NCI-H1417 treated with DMSO at 0.1 percent for 48 hours (cell line): ENCODE measurements at places on chromosomes 12 and 14.

DNA sequence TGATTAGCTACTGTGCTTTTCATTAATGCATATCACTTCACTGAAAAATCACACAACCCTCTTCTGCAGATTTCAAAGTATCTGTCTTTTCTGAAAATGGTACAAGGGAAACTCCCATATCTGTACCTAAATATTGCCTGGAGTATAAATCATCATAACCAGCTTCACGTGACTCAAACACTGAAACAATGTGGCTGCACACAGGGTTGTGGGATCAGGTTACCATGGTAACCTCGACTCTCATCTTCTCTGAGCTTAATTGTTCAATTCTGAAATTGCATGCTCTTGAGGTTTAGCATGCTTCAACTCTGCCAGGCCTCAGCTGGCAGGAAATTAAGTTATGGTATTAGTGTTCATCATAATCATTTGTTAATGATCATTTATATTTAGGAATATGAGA is 77.5 kb upstream of the CPSF6 start:
- peak; percentile 52 for DNase-seq

GRCh38 chr12:102419094-102419764 is 61.1 kb downstream of the IGF1 start:
- no peak for DNase-seq

DNA sequence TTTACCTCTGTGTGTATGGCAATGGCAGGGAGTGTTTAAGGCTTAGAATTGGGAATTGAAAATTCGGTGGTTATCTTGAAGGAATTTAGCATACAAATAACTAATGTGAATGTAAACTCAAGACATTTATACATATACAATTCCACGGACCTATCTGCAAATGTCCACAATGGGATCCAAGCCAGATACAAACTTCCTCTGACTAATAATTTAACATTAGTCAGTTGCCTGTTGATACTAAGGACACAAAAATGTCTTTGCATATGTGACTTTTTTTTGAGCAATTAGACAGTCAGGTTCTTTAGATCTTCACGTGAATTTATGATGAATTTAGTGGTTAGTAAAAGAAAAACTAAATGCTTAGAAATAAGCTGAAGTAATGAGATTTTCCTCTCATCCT is 40.5 kb downstream of the ESR2 start:
- no peak for DNase-seq

DNA sequence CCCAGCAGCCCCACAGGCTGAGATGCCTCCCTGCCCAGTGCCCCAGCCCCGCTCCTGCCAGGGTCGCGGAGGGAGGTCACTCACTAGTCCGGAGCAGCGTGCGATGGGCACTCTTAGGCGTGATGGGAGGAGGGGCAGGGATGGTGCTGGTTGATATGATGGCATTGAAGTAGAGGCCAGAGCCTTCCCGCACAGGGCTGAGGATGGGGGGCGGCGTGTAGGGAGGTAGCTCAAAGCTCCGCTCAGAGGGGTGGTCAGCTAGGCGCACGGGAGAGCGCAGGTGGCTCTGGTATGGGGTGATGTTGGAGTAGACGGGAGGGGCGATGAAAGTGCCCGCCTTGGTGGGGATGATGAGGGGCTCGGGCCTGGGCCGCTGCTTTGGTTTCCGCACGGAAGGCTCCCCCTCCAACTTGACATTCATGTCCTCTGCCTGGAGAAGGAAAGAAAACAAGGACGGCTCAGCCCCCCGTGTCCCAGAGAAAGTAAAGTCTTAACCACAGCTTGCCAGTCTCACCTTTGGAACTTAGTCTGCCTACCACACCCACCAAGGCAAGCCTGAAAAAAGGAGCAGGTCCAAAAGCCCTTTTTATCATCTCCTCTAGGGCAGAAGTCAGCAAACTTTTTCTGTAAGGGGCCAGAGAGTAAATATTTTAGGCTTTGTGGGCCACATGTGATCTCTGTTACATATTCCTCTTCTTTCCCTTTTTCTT is 15.5 kb upstream of the PNMA1 start:
- DNase-seq = no peak

DNA sequence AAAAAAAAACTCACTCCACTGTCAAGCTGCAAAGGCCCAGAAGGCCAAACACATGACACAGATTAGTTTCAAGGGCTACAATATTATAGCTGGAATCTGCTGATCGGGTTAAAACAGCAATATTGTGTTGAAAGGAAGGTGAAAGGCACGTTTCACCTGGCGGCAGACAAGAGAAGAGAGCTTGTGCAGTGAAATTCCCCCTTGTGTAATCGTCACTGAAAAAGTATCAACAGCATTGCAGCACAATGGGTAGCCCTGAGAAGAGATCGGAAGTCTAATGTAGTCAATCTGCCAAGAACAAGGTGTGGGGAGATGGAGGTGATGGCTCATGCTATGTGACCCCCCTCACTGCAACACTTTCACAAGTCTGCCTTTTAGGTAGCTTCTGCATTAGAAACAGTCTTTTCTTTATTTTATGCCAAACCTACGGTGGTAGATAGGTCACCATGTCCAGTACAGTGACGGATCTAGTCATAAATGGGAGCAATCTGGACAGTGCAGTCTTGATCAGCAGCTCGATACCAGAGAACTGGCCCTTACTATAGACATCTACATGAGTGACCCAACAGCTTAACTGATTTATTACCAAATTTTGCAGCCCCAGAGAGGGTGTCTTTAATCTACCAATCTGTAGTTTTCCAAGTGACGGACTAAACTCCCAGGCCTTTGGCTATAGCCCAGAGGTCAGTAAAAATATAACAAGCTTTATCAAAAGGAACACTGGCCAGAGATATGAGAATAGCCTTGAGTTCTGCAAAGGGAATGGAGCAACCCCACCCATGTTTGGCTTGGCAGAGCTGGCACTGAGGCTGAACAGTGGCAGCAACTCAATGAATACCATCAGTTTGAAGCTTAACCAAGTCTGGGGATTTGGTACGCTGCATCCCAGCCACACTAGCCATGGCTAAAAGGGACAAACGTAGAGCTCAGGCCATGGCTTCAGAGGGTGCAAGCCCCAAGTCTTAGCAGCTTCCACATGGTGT is 35.4 kb downstream of the SPTSSA start:
- no peak for DNase-seq

- DNase-seq = no peak
These were observed 3.6 kb downstream of the FGD4 start for GRCh38 chr12:32402946-32403345.

DNA sequence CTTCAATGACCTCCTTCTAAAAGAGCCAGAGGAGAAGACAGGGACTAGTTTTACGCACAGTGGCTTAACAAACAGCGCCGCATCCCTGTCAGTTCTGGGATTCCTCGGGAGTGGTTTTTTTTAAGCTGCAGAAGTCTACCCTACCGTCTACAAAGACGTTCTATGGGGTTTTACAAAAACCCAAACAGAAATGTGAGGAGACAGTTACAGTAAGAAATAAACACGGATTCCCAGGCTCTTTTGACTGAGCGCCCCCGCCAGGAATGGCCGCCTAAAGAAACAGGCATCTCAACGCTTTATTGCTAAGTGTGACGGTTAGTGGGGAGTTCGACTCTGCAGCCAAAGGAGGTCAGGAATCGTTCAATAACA is 484 bp downstream of the ALKBH1 start:
- no peak for DNase-seq

DNA sequence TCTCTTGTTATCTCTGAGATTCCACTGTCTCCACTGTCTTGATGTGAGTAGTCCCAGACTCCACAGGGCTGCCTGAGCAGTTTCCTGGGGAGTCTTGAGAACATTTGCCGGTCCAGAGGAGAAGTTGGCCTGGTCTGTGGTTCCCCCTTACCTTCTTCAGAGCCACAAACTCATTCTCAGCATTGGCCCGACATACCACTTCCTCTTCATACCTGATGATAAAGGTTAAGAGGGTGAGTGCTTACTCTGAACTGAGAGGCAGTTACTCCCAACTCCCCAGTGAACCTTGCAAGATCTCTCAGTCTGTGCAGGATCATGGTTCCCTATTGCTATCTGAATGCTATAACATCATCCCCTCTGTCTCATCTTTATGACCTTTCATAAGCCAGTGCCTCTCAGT is 2.6 kb downstream of the KRT84 start:
- no peak for DNase-seq

DNA sequence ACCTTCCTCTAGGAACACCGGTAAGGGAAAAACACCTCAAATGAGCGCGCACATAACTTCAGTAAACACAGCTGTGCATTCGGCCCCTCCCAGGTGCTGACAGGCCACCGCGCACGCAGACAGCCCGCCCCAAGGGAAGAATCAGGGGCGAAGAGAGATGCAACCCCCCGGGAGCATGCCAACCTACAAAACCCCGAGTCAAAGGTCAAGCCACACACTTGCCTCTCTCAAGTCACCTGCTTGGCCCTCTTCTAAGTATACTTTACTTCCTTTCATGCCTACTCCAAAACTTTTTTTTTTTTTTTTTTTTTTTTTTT is 2.3 kb upstream of the CYP46A1 start:
- no peak for DNase-seq

GRCh38 chr14:75649337-75649736 is 11.3 kb downstream of the ERG28 start:
- no peak for DNase-seq

DNA sequence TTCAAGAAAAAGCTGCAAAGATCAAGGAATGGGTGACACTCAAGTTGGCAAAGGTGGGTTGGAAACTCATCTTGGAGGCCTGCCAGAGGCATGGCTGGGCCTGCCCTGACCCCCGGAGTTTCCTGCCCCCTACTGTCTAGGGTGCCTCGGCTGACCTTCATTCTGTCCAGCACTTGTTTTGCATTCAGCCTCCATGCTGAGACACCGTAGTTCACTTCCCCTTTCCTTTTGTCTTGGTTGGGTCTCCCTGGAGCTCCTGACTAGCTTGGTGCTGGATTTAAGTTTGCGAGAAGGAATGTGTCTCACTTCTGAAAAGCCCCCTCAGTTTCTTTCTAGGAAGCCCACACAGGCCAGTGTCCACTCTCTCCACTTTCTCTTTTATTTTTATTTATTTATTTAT is 26.5 kb downstream of the PLEKHH1 start:
- no peak for DNase-seq

DNA sequence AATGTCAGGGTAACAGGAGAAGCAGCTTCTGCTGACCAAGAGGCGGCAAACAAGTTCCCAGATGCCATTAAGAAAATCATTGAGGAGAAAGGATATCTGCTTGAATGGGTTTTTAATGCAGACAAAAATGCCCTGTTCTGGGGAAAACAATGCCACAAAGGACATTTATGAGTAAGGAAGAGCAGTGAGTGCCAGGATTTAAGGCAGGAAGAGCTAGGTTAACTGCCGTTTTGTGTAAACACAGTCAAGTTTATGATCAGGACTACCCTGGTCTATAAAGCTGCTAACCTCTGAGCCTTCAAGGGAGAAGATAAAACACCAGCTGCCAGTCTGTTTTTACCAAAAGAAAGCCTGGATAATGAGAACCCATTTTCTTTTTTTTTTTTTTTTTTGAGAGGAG is 8.5 kb downstream of the MAPKAPK5 start:
- DNase-seq = no peak

DNA sequence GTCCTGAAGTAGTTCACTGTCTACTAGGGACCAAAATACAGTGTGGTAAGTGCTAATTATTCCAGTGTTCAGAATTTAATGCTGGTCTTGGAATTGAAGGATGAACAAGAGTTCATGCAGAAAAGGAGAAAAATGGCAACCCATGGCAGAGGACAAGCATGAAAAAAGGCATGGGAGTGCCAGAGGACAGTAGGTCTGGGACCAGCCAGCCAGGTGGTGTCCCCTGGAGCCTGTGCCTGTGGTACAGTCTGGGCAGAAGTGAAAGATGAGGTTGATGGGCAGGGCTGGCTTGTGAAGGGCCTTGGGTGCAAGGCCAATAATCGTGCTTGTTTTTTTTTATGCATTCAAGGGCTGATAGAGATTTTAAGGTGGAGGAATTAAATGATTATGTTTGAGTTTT is 21.0 kb downstream of the C12orf75 start:
- DNase-seq = no peak

DNA sequence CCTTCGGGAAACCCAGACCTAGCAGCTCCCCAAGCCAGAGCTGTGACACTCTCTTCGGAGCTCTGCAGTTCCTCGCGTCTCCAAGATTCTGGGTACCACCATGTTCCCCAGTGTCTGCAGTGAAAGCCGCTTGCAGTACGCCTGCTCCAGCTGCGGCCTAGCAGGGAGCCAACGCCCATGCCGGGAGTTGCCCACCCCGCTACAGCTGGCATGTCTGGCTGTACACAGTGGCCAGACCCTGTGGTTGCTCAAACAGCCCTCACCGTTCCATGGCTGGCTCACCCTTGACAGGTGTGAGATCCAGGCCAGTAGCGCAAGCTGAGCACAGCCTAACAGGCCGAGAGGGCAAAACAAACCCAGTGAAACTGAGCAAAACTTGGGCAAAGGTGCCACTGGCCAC is 503.8 kb upstream of the RPL10L start:
- no peak for DNase-seq

GRCh38 chr14:90721619-90722305 is 94.5 kb downstream of the TTC7B start:
- DNase-seq = no peak

DNA sequence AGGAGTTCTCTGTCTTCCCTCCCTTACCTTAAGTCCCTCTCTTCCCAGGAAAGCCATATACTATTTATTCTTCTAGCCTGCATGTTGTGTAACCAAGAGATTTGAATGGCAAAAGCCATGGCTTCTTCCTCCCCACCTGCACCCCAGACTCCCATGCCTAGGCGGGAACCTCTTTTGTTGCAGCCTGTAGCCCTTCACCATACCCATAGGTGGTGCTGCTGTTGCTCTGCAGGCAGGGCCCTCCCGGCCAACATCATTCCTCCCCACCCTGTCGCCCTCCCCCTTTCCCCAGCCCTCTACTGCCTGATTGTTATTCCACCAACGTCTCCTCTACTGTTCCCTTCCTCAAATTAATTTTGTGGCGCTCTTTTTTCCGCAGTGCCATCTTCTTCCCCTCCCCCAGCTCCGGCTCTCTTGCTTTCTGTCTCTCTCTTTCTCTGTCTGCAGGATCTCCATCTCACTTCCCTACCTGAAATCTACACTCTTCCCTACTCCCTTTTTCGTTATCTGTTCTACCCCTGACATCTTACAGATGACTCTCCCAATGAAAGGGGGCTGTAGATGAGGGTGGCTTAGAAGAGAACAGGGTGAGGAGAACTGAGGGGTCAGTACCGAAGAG is 13.8 kb downstream of the NGDN start:
- no peak for DNase-seq

DNA sequence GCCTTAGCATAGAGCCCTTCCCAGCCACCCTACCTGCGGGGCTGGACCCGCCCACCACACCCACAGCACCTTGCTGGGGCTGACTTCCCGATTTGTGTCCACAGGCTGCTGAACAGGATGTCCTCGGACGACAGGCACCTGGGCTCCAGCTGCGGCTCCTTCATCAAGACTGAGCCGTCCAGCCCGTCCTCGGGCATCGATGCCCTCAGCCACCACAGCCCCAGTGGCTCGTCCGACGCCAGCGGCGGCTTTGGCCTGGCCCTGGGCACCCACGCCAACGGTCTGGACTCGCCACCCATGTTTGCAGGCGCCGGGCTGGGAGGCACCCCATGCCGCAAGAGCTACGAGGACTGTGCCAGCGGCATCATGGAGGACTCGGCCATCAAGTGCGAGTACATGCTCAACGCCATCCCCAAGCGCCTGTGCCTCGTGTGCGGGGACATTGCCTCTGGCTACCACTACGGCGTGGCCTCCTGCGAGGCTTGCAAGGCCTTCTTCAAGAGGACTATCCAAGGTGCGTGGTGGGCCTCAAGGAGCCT is 63.4 kb downstream of the ESRRB start:
- no peak for DNase-seq
